ENCODE measurements at places on chromosomes 6 and 20.

- DNase-seq, result no peak
Measured at GRCh38 chr6:31771992-31772358, 5.2 kb downstream of the VWA7 start.

- no peak for DNase-seq
Measured at GRCh38 chr6:40436685-40437604, 150.2 kb downstream of the LRFN2 start.

GRCh38 chr6:23690453-23691049 is 435.5 kb upstream of the NRSN1 start:
- DNase-seq, result no peak

- no peak for DNase-seq
Measured at GRCh38 chr6:127124172-127124571, 5.7 kb downstream of the RSPO3 start.

DNA sequence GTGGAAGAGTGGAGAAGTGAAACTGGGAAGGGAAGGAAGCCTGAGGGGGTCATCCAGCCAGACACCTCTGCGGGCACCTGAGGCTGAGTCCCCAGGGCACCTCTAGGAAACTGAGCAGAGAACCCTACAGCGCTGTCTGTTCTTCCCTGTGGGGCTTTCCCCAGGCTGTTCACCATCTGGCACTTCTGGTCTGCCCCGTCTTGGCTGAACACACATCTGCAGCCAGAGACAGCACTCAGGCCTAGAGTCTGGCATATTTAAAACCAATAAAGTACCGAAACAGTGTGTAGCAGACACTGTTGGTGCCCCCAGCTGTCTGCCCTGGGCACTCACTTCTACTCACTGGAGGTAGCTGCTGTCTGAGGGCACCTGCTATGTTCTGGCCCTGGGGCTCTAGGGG is 9.4 kb upstream of the ARFGEF2 start:
- no peak for DNase-seq

DNA sequence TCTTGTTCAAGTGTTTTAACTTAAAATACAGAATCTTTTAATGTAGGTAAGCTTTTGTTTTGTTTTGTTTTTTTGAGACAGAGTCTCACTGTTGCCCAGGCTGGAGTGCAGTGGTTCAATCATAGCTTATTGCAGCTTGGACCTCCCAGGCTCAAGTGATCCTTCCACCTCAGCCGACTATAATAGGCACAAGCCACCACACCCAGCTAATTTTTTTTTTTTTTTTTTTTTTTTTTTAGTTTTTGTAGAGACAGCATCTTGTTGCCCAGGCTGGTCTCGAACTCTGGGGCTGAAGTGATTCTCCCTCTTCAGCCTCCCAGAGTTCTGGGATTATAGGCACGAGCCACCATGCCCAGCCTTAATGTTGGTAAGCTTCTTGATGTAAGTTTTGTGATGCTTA is 3.3 kb downstream of the EFHC1 start:
- DNase-seq, result no peak

GRCh38 chr20:50363479-50363878 is 146.7 kb upstream of the PTPN1 start:
- no peak for DNase-seq

DNA sequence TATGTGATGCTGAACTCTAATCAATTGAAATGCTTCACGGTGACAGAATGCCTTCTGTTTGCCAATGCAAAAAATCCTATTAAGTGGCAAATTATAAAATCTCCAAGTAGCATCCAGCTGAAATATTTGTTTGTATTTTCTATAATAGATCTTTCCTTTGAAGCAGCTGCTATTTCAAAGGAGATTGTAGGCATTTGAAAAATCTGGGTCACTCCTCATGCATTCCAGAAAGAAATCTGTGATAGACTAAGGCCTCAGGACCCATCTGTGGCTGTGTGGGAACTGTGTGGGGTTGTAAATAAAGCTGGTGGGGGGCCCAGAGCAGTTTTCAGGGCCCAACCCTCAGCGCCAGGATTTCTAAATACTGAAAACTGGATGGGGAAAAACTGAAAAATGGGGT is 216.9 kb upstream of the ARG1 start:
- no peak for DNase-seq

DNA sequence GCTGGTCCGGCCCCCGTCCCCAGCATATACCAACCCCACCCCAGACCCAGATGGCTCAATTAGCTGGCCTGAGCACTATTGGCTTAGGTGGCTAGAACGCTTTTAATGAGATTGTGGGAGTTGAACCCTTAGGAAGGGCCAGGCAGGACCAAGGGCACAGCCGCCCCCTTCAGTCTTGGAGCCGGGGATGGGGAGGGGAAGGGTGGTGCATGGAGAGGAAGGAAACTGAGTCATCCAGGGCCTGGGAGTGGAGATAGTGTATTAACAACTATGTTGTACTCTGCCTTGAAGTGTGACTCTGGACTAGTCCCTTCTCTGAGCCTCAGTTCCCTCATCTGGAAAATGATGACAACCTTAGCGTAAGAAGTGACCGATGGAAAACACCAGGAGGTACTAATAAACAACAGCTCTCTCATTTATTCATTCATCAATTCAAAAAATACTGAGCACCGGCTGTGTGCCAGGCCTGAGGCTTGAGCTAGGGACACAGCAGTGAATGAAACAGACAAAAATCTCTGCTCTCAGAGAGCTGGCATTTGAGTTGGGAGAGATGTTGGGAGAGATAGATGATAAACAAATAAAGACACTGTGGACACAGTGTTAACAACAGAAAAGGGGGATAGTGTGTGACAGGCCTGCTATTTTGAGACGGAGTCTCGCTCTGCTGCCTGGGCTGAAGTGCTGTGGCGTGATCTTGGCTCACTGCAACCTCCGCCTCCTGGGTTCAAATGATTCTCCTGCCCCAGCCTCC is 11.5 kb downstream of the PEDS1 start:
- no peak for DNase-seq

GRCh38 chr6:109449795-109450673 is 5.5 kb downstream of the MICAL1 start:
- no peak for DNase-seq

Data from stimulated activated effector memory CD8-positive, alpha-beta T cell treated with anti-CD3 and anti-CD28 coated beads, Interleukin-12 subunit alpha, Interleukin-12 subunit beta, amount 100 ng/mL, for 72 hours (primary cell).